ENCODE measurements at places on chromosomes 7 and 10.

GRCh38 chr10:15241306-15241705 is 72.8 kb upstream of the NMT2 start:
- no peak for DNase-seq

GRCh38 chr10:118953598-118954393 is 75.7 kb upstream of the NANOS1 start:
- no peak for DNase-seq

DNA sequence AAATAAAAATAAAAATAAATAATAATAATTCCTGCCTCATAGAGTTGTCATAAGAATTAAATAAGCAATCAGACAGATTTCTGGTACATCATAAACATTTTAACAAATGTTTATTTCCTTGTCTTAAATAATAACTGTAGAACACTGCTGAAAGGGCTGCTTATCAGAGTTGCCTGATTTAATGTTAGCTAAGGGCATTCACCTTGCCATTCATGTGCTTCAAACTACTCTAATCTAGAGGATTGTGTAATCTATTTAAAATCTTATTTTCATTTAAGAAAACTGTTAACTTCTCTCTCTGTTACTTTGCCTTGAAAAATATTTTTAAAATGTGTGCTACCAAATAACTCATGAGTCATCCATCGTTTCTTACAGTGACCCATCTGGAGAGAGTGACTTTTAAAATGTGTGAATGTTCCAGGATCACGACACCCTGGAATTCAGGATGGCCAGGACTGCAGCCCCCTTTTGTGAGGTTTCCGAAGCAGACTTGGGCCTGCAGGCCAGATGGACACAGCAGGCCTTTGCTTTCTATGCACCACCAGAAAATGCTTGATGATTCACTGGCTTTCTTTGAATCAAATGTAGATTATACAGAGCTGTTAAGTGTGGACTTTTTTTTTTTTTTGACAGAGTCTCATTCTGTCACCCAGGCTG is 109.1 kb upstream of the TNS3 start:
- DNase-seq: no peak

DNA sequence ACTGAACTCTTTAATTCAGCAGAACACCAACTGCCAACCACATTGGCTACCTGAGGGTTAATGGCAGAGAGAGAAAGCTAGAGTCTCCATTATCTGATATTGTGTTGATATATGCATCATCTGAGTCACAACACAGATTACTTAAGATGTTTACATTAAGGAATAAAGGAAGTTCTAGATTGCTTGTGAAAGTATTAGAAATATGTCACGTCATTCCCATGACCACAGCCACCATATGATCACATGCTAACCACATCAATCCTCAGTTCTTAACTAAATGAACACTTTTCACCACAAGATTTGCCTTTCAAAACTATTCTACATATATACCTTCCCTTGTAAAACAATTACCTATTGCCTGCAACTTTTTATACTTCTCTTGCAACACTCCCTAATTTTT is 337.9 kb downstream of the FGFR2 start:
- DNase-seq: no peak

DNA sequence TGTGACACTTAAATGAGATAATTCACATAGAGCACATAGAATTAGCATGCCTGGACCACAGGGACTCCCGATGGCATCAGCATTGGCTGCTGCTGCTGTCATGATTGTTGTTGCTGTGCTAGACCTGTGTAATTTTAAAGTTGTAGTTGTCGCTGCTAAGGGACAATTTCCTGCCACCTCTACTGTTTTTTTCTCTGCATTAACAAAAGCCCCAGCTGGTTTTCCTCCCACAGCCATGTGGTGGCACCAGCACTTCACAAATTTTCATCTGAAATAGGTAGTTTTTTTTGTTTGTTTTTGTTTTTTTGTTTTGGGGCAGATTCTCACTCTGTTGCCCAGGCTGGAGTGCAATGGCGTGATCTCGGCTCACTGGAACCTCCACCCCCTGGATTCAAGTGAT is 25.4 kb upstream of the PRXL2A start:
- peak; percentile 25 for DNase-seq
